Left lung (tissue), 14 donors: ENCODE measurements at places on chromosomes 12 and 14. TPM values are rescaled to one million over a fixed set of nuclear protein-coding genes. Genes with fewer than 3 reads are reported as not detected.

The KRT85 gene
- 0.14 TPM for polyA plus RNA-seq

- DNase-seq = no peak
Observed at GRCh38 chr12:109685574-109686447, 27.8 kb upstream of the FAM222A start.

DNA sequence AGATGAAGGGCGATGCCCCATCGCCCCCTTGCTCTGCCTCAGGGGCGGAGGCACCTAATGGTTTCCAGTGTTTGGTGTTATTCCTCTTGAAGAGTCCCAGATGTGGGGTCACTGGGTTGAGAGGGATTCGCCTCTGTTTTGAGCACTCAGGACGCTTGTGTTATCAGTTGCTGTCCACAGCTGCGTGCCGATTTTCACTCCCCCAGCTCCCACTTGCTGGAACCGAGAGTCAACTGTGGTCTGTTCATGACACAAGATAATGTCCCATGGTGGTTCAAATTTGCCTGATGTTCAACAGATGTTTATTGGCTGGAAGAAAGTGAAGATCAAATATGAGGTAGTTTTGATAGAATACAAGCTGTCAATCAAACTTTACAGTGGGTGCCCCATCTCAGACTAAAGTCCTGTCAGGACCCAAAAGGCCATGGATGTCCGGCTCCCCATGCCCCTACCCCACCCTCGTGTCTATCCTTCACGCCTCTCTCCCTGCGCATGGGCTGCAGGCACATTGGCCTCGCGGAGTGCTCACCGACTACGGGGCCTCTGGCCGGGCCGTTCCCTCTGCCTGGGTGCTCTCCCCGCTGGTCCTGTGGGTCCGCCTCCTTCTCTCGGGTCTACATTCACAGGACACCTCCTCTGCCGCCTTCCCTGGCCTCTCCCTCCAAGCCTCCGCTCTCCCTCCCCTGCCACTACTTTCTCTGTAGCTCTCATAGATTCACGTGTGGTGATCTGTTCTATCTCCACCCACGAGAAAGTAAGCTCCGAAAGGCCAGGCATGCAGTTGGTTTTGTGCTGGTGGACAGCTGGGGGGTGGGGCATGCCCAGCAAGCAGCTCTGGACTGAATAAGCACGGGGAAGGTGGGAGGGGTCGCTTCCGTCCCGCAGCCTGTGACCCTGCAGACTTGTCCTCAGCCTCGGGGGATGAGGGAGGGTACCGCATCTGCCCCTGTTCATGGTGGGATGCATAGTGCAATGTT, 6.8 kb upstream of the TRAF3 start:
- peak; percentile 70 for DNase-seq

DNA sequence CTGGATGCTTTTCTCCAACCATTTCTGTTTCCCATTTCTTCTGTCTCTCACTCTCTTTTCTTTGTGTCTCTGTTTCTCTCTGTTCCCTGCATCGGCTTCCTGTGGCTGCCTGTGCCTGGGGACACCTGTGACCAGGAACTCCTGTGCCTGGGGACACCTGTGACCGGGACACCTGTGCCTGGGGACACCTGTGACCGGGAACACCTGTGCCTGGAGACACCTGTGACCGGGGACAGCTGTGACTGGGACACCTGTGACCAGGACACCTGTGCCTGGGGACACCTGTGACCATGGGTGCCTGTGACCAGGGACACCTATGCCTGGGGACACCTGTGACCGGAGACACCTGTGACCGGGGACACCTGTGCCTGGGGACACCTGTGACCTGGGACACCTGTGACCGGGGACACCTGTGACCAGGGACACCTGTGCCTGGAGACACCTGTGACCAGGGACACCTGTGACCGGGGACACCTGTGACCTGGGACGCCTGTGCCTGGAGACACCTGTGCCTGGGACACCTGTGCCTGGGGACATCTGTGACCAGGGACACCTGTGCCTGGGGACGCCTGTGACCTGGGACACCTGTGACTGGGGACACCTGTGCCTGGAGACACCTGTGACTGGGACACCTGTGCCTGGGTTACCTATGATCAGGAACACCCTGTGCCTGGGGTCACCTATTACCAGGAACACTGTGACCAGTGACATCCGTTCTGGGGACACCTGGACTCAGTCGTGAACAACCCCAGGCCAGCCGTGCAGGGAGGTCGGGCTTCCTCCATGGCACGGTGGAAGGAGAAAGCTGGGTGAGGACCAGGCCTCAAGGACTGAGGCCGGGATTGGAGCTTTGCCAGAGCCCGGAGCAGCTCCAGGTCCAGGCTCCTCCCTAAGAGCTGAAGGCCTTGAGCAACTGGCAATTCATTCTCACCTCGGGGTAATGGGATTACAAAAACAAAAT, 23.4 kb upstream of the FBRSL1 start:
- DNase-seq = peak; percentile 85

- DNase-seq = no peak
Observed at GRCh38 chr12:5588591-5588990, 156.7 kb downstream of the NTF3 start.

DNA sequence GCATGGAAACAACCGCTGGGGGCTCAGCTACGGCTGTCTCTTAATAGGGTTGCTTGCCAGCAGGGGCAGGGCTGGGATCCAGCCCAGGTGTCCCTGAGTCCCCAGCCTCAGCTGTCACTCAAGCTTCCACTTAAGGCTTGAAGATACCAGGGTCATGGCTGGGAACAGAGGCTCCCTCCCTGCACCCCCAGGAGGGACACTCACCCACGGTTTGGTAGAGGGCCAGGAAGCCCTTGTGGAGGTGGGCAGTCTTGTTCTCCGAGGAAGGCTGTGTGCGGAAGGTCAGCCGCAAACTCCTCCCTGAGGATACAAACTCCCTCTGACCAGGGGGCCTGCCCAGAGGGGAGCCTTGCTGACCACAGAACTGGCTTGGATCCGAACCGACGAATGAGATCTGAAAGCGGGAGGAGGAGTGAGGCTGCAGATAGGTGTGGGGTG, 7.3 kb downstream of the C1RL start:
- DNase-seq = no peak

GRCh38 chr12:101612160-101612916, 17.6 kb downstream of the MYBPC1 start:
- DNase-seq = no peak

GRCh38 chr14:57686304-57686703, 179.6 kb downstream of the SLC35F4 start:
- no peak for DNase-seq

DNA sequence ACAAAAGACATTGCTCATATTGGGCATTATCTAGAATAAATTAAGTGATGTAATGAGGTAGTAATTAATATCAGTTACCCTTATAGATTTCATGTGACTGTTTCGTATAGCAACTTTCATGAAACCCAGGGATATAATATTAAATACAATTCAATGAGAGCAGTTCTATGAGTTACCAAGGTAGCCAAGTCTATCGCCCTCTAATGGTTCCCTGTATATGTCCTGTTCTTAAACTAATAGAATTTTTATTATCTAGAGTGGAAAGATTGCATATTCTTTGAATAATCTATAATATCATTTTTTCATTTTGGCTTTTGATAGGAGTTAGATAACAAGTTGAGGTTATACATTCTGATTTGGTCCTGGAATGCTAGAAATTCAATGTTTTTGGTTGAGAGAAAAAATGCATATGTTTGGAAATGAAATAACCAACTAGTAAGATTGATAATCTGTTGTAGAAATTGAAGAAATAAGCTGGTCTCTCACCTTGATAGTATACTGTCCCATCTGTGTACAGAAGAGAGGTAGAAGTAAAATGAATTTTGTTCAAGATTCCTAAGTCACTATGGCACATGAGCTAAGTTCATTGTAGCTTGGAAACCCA, 59.7 kb downstream of the SCFD1 start:
- no peak for DNase-seq
